GM12878 (cell line): ENCODE measurements at places on chromosomes 6 and 20. TPM values are rescaled to one million over a fixed set of nuclear protein-coding genes. Genes with fewer than 3 reads are reported as not detected.

SOX18 gene
- not detected in 2 replicates for polyA plus RNA-seq

DNA sequence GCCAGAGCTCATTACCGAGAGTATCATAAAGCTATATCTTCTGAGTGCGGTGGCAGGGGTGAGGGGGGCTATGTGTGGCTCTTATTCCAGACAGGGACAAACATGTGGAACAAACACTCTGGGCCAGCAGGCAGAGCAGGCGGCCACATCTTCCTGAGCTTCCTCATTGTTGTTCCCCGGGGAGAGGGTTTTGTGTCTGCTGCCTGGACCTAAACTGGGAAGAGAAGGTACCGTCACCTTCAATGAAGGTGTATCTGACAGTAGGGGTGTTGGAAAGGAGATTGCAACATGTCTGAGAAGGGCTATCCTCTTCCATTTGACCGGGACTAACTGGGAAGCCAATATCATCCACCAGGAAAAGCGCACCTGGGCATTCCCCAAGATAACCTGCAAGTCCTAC lies 1.6 kb upstream of the TFAP2D start:
- no peak overlapping the region for H3K27ac ChIP-seq
- no peaks in the 10 kb centered on the region for H3K36me3 ChIP-seq
- H3K27me3 ChIP-seq: peaks cover 11% of the 10 kb centered on the region

- H3K27me3 ChIP-seq: no peaks in the 10 kb centered on the region
- DNase-seq: no peak
- H3K4me3 ChIP-seq: no peak overlapping the region
- peaks cover 35% of the 10 kb centered on the region for H3K4me1 ChIP-seq
Observed at GRCh38 chr6:87918461-87918941, 129.1 kb upstream of the SPACA1 start.

DNA sequence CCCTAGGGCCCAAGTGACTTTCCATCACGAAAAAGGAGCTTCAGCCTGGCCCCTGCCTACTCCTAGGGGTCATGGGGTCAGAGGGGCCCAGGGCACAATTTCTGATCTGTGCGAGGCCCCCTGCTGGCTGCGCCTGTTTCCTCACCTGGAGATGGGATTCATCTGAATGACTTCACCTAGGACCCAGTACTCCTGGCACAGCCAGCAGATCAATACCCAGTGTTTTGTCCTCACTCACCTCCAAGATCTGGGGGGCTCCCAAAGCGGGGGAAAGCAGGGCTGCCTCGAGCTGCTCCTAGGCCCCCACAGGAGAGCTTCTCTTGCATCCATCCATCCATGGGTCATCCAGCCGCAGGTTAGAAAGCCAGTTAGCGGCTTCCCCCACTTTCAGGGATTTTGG lies 33.8 kb downstream of the CD40 start:
- H3K4me3 ChIP-seq: no peak overlapping the region
- H3K27me3 ChIP-seq: no peaks in the 10 kb centered on the region
- no peak for DNase-seq

DNA sequence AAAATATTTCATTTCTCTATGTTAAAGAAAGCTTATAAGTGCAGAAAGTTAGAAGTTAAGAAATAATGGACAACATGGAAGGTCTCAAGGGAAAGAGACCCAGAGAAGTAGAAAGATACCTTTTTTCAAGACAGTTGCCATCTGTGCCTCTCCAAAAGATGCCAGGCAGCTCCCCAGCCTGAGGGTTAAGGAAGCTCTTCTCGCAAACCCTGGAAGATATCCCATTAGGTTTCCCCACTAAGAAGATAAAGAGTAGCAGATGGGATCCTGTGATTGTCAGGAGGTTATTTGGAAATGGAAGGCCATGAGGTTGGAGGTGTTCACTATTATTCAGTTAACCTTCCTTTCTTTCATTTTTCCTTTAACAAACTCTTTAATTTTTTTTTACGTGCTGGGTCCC lies 110.1 kb upstream of the SIM1 start:
- no peak overlapping the region for H3K27ac ChIP-seq
- H3K4me3 ChIP-seq: no peak overlapping the region
- H3K36me3 ChIP-seq: peaks cover 3% of the 10 kb centered on the region; the same call in 1 of the 2 replicates
- H3K4me1 ChIP-seq: no peaks in the 10 kb centered on the region
